ENCODE measurements at places on chromosomes 1 and 21.

DNA sequence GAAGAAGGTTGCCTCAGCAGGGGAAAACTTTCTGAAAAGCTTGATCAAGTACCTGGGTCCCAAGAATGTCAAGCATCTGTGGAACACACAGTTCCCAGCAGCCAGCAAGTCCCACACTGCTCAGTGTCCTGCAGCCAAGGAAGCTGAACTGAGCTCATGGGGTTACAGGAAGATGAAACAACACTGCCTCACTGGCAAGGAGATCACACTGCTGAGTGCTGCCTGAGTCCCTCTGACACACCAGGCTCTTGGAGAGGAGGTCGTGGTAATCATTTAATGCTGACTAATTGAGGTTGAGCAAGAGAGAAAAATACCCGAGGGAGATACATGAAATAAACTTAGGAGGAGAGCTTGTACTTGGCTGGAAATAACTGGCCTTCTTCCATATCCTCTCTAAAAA lies 75.2 kb downstream of the MPZL1 start:
- peak; percentile 96 for DNase-seq

- no peak for DNase-seq
Measured at GRCh38 chr1:24763671-24764070, 18.4 kb downstream of the CLIC4 start.

DNA sequence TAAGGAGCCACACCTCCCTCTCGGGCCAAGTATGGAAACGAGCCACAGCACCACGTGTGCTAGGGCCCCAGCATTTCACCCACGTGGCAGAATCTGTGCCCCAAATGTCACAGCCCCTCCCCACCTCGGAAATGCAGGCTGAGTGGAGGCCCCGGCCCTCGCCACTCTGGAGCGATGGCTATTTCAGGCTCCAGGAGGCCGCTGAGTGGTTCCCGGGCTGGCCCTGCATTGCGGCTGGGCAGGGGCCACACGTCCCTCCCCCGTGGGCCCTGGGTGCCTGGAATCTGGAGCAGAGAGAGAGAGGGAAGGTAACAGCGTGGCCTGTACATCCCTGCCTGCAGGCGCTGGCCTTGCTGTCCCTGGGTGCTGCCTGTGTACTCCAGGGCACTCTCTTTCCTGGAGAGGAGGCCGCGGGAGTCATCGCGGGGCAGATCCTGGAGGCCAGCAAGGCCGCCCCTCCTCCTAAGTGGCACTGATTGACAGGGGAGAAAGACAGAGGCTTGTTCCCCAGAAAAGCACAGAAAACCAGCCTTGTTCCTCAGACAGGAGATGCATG lies 68.0 kb upstream of the TRAPPC10 start:
- no peak for DNase-seq

DNA sequence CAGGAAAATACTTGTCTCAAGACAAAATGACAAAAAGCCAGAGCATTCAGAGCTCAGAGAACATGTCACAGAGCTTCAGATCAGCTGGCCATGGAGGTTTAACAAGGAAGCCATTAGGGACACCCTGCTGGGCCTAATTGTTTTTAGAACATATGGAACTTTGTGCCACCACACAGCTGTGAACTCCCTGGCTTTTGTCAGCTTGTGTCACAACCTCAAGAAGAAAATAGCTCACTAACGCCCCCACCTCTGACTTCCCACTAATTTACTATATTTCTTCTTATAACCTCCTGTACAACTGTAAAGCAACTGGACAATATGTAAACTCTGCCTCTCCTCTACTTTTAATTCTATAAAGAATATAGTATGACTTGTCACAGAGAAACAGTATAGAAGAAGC lies 21.0 kb upstream of the TDRD10 start:
- no peak for DNase-seq

- DNase-seq, result peak; percentile 44
Measured at GRCh38 chr1:199551967-199552565, 475.4 kb upstream of the NR5A2 start.

- DNase-seq, result no peak
Measured at GRCh38 chr1:10152709-10153284, 57.6 kb upstream of the KIF1B start.

DNA sequence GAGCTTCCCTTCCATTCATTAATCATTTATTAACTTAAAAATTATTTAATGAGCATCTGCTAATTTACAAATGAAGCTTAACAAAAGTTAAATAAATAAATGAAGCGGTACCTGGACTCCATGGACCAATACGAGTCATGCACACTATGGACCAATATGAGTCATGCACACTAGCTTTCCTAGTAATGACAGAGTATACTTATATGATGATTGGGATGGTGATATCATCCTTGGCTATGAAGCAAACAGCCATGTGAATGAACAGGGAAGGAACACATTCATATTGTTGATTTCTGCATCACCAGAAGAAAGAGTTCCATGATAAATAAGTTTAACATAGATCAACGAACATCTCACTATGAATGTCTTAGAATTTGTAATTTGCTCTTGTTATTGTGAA lies 109.9 kb downstream of the SPAG17 start:
- DNase-seq, result no peak

DNA sequence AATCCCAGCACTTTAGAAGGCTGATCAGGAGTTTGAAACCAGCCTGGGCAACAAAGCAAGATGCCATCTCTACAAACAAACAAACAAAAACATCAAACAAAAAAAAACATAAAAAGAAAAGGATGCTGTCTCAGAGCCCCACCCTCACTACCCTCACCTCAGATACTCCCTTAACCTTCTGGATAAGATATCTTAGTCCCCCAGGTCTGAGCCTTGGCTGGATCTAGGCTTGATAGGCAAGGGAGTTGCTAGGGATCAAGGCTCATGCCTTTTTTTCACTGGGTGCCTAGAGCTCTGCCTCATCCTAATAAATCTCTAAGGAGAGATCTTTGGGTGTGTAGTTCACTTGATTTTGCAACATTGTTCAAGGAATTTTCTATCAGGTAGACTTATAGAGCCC lies 7.4 kb downstream of the HDAC1 start:
- DNase-seq, result no peak

- no peak for DNase-seq
Measured at GRCh38 chr21:37560385-37560784, 193.8 kb downstream of the DYRK1A start.

DNA sequence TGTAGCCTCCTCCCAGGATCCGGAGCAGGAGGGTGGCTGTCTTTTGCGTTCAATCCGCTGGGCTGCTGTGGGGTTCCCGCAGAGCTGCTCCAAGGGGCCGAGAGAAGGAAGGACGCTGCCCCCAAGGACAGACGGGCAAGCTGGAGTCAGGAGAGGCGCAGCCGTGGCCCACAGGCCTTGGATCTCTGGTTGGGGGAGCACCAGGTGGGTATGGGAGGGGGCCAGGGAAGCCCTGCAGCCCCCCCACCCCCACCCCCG lies 15.9 kb upstream of the SKI start:
- DNase-seq, result no peak

DNA sequence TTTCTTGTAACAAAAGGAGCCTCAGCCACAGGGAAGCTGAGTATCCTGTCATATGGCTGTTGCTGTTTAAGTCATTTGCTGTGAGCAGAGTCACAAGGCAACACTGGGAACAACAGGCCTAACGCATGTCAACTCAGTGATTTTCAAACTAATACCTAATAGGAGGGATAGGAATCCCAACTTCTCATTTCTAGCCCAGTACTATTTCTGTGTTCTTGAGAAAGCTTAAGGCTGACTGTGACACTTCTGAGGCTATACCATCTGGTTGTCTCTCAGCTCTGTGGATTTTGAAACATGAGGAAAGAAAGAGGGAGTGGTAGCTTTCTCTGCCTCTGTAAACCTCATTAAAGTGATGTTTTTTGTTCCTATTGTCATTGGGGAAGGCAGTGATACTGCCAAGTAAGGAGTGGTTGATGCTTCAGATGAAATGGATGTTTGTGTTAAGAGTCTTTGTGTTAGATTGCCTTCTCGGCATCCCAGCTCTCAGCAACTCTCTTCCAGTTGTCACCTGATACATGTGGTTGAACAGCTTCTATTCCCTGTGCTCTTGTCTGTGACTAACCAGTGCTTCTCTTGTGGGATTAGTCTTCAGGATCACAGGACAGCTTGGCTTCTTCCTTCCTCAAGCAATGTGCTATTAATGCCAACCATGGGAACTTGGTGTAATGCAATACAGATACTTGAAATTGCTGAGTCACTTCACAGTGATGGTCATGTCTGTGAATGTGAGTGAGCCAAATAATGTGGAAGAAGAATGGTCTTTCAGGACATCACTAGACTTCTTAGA lies 166.8 kb upstream of the IVNS1ABP start:
- peak; percentile 81 for DNase-seq

DNA sequence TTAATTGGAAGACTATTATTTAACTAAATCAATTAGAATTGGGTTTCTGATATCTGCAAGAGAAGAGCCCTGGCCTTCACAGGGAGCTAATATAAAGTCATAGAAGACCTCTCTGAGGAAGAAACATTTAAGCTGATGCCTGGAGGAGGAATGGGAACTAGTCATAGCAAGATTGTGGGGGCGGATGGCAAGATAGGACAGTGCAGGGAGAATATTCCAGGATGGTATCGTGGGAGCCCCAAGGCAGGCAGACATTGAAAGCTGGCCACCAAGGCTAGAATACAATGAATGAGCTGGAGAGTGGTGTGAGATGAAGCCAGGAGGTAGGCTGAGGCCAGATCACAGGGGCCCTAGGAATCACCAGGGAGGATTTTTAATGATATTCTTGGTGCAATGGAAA lies 20.8 kb upstream of the MYSM1 start:
- DNase-seq, result no peak

GRCh38 chr1:209808059-209808581 lies 2.2 kb upstream of the IRF6 start:
- peak; percentile 96 for DNase-seq

DNA sequence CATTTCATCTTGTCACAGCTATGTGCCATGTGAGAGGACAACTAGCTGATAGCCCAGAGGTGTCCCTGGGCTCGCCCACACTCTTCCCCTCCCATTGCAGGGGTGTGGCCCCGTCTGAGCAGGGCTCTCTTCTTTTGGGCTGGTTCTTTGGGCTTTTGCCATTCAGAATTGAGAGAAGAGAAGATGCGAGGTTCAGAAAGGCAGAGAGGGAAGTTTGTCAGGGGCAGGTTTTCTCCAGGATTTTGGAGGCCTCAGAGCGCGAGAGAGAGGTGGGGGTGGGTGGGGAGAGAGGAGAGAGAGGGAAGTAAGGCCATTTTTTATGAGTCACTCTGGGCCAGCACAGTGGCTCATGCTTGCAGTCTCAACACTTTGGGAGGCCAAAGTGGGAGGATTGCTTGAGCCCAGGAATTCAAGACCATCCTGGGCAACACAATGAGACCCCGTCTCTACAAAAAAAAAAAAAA lies 5.2 kb downstream of the IFI6 start:
- no peak for DNase-seq

DNA sequence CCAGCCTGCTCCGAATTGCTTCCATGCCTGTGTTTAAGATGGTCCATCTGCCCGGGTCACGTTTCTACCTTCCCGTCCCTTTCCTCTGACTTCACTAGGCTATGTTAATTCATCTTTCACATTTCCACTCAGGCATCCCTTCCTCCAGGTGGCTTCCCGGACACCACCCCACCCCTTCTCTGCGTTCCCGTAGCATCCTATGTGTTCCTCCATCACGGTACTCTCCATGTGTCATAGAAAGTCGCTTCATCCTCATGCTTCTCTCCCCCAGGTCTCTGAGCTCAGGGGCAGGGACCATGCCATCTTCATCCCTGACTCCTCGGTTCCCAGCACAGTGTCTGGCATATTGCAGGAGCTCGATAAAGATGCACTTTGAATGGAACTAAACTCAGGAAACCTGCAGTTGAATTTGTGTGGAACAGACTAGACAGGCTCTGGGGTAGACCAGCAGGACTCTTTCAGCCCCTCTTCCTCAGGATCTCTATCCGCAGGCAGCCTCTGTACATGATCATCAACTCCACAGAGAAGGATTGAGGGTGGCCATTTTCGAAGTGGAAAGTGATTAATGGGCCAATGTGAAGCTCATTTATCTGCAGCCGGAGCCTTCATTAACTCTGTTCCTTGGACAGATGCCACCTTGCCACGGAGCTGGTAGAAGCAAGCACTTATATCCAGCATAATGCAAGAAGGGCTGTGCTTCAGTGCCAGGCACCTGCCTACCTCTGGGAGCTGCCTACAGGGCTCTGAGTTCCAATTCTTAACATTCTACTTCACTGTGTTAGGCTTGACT lies 9.1 kb downstream of the C1orf226 start:
- no peak for DNase-seq

- DNase-seq, result peak; percentile 45
Measured at GRCh38 chr1:48674641-48675040, 102.0 kb downstream of the BEND5 start.

DNA sequence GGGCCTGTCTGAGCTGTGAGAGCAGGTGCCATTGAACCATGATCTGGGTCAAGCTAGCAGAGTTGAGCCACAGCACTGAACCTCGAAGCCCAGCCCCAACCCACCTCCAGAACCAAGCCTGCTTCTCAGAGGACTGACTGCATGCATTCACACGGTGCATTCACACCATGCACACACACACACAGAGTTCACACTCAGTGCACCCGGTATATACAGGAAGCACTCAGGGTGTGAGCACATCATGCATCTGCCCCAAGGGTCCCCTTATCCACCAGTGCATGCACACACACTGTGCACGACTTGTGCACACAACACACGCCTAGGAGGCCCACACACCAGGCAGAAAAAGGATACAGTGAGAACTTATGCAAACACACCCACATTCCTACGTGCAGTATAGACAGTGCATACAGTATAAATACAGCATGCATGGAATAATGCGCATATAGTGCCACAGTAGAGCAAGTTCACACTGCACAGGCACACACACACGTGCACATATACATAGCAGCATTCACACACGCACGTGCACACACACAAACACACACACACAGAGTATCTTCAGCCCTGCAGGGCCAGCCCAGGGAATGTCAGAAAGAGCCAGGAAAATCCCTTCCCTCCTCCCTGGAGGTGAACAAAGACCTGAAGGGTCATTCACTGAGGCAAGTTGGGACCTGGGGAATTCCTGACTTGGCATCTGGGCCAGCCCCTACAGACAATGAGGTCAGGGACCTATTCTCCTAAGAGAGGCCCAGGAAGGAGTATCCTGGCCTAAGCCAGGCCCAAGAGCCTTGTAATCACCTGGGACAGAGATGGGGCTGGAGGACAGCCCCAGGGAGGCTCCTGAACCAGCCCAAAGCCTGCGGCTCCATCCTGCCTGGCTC lies 42.1 kb downstream of the CAMK2N1 start:
- DNase-seq, result no peak

GRCh38 chr21:38220270-38220737 lies 36.5 kb upstream of the KCNJ15 start:
- DNase-seq, result no peak
